ENCODE measurements at places on chromosomes 6 and 20.

DNA sequence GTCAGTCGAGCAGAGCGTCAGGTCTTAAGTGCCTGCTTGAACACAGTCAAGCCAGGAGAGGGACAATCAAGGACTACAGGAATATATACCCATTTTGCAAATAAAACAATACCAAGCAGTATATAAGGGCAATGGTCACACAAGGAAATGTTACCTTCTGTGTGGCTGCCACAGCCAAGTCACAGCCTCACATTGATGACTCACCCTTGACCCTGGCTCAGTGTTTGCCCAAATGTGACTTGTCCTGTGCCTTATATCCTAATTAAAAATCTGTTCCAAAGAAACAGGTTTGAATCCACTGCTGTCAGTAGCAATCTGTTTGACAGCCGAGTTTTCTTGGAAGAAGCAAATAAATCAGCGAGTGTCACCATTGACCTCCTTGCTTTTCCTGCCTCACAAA lies 34.3 kb downstream of the C6orf89 start:
- no peak for DNase-seq

DNA sequence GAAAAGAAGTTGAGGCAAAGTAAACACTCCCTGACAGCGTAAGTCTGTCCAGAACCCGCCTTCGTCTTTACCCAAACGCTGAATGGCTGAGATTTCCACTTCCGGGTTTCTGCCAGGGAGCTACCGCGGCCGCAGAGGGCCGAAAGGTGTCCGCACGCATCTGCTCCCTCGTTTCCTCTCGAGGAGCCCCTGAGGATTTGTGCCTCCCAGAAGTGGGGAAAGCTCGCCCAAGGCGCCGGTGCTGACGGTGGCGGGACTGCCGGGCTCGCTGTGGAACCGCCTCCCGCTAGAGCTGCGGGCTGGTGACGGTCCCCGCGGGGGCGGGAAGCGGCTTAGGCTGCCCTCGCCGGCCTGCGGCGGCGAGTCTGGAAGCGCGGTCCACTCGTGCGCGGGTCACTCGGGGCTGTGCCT lies 1760.2 kb upstream of the DEFB115 start:
- DNase-seq, result no peak

DNA sequence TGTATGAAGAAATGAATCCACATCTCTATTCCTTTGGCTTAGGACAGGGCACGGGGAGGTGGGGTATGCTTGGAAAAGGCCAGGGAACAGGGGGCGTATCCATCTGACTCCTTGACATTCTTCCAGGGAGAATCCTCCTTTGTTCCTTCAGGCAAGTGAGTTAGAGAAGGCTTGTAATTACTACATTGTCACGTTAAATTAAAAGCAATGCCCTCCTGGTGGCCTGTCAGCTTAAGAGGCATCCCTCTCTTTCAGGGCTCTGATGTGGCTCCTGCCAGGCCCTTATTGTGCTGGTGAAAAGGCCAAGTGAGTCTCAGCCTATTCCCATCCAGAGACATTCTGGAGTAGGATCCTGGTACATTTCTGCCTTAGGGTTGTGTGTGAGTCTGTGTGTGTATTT lies 128.3 kb downstream of the FOXA2 start:
- no peak for DNase-seq

- DNase-seq, result peak; percentile 29
Observed at GRCh38 chr6:156060013-156060412, 604.4 kb upstream of the NOX3 start.

- DNase-seq, result no peak
Observed at GRCh38 chr20:11375335-11375734, 542.4 kb upstream of the BTBD3 start.

GRCh38 chr6:105458551-105458950 lies 55.7 kb upstream of the PREP start:
- peak; percentile 21 for DNase-seq

GRCh38 chr6:24775520-24776058 lies 852 bp downstream of the GMNN start:
- peak; percentile 27 for DNase-seq

- DNase-seq, result no peak
Observed at GRCh38 chr20:44041001-44041400, 126.3 kb downstream of the TOX2 start.

- DNase-seq, result no peak
Observed at GRCh38 chr6:64914124-64914523, 792.9 kb downstream of the EYS start.

- peak; percentile 50 for DNase-seq
Observed at GRCh38 chr20:31968291-31969126, 558 bp downstream of the XKR7 start.

DNA sequence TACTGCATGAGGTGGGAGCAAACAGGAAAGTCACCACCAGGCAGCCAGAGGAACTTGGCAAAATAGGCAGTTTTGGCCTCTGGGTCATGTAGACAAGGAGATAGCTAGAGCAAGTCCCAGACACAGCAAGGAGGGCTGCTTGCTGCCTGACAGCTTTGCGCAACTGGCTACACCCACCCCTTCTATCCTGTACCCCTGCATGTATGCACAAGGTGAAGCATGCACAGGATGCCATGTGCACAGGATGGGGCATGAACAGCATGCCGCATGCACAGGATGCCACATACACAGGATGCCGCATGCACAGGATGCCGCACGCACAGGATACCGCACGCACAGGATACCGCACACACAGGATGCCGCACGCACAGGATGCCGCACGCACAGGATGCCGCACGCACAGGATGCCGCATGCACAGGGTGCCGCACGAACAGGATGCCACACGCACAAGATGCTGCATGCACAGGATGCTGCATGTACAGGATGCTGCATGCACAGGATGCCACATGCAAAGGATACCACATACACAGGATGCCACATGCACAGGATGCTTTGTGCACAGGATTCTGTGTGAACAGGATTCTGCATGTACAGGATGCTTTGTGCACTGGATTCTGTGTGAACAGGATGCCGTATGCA lies 104.9 kb upstream of the IYD start:
- no peak for DNase-seq

- DNase-seq, result no peak
Observed at GRCh38 chr6:137432054-137432611, 62.1 kb downstream of the OLIG3 start.

- no peak for DNase-seq
Observed at GRCh38 chr6:106730718-106731117, 101.3 kb downstream of the QRSL1 start.

DNA sequence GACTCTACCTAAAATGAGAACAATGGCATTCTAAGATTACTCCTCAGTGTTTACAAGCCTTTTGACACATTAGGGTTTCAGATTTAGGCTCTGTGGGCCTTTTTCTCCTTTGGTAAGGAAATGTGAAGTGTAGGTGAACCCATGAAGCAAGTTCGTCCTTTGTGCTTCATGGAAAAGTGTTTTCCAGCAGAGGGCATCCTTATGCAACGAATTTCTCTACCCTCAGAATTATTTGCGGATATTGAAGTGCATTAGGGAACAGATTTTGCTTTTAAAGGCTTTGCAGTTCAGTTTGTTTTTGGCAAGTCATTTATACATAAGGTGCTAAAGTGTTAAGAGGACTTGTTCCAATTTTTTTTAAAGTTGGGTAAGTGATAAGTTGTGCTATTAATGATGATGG lies 55.7 kb upstream of the FERMT1 start:
- DNase-seq, result no peak

DNA sequence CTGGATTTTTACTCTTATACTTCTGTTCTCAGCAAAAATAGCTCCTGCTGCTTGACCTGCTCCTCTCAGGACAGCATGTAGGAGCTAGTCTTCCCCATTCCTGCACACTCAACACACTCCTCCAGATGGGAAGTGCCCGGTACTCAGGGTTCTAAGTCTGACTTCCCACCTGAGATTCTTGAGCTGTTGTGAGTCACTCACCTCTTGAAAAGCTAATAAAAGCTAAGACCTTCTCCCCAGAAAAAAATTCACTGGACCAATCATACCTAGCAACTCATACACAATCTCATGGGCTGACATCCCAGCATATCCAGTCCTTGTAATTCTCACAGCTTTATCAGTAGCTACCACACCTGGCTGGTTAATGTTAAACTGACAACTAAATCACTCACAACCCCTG lies 53.5 kb downstream of the TRPC4AP start:
- no peak for DNase-seq

GRCh38 chr6:30818391-30818841 lies 65.9 kb upstream of the DDR1 start:
- DNase-seq, result peak; percentile 85

DNA sequence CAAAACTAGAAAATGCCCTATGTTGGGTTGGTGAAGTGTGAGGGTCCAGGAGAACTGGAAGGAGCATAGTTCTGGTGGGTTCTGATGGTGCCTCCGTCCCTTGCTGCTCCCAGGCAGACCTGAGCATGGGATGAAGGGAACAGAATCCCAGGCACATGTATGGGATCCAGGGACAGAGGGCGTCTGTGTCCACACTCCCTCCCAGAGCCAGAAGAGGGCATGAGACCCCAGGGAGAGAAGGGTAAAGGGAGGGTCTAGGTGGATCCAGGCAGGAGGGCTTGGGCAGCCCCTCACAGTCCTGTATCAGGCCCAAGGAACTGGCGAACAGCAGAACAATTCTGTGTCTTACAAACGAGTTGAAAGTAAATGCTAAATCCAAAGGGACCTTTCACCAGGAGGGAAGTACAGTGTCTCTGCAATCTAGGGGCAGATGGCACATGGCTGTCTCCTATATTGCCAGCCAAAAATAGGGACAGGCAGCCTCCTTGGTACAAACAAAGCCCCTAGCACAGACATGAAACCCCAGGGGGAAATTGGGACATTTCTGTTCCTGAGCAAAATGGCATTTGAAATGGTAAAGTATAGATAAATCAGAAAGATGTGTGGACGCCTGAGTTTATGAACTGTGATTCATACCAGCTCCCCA lies 2.5 kb upstream of the BPIFA1 start:
- no peak for DNase-seq

DNA sequence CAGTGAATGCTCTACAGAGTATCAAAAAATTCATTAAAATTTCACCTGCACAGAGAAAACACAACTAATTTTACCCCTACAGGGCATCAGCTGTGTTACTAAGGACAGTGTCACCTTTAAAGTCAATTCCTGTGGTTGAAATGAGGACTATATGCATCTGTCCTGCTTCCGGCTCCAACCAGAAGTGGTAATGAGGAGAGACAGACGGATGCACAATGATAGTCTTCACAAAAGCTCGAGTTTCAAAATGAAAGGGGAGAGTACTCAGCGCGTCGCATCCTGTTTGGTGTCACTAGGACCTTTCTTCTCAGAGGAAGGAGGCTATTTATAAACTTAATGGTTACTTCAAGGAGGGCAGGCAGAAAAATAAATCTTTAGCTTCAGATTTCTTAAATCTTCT lies 86.5 kb downstream of the LYRM4 start:
- DNase-seq, result no peak

- DNase-seq, result no peak
Observed at GRCh38 chr6:133262804-133263203, 21.6 kb downstream of the EYA4 start.

GRCh38 chr20:48326868-48327267 lies 500.9 kb downstream of the PREX1 start:
- DNase-seq, result no peak
